ENCODE measurements at places on chromosomes 3 and 15.

GRCh38 chr3:10753964-10754363, 62.1 kb upstream of the SLC6A11 start:
- peak; percentile 69 for DNase-seq

GRCh38 chr3:88188436-88188835, 38.7 kb downstream of the C3orf38 start:
- peak; percentile 36 for DNase-seq

DNA sequence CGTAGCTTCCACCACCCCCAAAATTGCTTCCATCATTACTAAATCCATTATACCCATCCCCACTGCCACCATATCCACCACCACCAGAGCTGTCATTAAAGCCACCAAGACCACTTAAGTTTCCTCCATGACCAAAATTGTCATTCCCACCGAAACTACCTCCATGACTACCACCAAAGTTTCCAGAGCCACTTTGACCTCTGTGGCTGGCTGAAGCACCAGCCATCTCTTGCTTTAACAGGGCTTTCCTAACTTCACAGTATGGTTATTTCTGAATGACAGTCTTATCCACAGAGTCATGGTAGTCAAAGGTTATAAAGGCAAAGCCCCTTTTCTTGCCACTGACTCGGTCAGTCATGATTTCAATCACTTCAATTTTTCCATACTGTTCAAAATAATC, 24.3 kb upstream of the DENND4A start:
- DNase-seq, result no peak

DNA sequence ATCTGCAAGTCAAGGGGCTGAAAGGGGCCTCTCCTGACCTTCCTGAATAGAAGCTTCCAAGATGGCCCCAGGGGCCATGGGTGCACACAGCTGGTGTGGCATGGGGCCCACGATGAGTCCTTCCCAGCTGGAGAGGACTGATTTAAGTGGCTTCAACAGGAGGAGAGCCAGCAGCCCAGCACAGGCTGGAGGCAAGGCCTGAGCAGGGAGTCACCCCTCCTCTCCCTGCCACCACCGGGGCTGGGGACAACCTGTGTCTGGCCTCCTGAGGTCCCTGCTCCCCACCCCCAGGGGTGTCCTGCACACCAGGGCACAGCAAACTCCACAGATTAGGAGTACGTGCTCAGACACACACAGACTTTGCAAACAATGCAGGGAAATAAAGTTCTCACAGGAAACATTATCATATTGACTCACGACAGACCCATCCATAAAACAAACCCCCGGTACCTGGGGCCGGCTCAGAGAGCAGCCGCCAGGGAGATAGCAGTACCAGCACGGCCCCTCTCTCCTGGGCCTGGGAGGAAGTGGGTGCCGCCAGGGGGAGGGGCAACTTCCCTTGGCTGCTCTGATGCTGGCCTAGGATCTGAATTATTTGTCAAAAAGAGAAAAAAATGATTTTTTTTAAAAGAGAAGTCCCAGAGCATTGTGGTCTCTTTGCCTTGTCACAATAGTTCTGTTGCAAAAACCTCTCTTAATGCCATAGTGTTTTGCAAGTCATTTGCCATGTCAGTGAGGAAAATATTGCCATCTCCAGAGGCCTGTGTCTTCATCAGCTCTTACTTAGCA, 21.9 kb upstream of the TSEN2 start:
- peak; percentile 92 for DNase-seq

DNA sequence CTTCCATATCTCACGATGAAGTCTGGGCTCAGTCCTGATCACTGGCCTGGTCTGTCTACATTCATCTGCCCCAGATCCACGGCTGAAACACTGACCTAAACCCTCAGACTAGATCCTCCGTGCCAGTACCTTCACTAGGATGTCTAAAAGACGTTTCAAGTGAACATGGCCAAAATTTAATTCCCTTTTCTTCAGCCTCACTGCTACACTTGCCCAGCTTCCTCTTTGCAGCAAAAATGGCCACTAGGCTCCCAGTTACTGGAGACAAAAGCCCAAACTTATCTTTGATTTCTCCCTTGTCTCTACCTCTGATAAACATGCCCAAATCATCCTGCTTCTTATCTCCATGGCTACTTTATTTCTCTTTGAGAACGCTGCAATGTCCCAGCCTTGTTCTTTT, 1.7 kb downstream of the RASSF1 start:
- no peak for DNase-seq

Data from PC-3 (cell line).